ENCODE measurements at places on chromosomes 6 and 20. TPM values are rescaled to one million over a fixed set of nuclear protein-coding genes. Genes with fewer than 3 reads are reported as not detected.

The IL17A gene
- not detected for total RNA-seq

The C4A gene
- 1.2 TPM for total RNA-seq

The GMDS gene
- total RNA-seq = 10.1 TPM

The WFDC2 gene
- total RNA-seq = not detected

The GNMT gene
- not detected for total RNA-seq
